ENCODE measurements at places on chromosomes 4 and X.

DNA sequence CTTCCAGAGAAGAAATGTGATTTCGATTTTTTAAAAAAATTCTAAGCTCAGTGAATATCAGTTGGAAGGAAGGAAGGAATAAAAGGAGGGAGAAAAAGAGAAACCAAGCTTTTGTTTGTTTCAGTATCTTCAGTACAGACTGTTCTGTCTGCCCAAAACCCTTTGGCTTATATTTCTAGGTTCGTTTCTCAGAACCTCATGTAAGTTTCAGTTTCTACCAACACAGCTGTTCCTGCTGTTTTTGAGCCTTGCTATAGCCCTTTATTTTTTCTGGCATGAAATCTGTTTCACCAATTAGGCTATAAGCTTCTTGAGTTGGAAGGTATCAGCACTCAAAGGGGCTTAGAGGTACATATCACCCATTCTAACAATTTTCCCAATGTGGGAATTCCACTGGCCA is 157.9 kb downstream of the GBA3 start:
- no peaks in the 10 kb centered on the region for H3K27me3 ChIP-seq
- DNase-seq, result no peak
- no peaks in the 10 kb centered on the region for H3K4me1 ChIP-seq
- no peak overlapping the region for H3K4me3 ChIP-seq
- no peak overlapping the region for H3K27ac ChIP-seq
- H3K36me3 ChIP-seq, result no peaks in the 10 kb centered on the region

DNA sequence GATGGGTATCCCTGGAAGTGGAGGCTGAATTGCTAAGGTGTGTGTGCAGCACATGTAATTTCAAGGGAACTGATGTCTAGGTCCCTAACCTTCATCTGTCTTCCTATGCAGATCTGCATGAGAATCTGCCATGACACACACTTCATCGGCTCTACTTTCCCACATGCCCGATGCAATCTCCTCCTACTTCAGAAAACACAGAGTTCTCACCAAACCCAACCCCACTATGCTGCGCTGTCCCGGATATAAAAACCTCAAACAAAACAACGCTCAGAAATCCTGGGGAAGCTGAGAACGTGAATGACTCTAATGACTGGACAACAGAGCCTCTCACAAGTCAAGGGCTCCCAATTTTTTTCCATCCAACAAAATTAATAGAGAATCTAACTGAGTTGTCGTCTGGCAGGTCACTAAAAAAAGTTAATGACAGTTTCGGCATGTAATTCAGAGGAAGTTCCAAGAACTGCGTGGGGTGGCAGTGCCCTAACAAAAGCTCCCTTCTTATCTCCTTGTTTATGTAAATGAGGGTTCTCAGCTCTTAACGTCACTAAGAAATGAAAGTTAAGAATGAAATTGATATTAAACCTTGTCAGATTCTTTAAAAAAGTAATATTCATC is 39.0 kb downstream of the STX18 start:
- no peaks in the 10 kb centered on the region for H3K27me3 ChIP-seq
- peaks cover 4% of the 10 kb centered on the region for H3K4me1 ChIP-seq
- peak overlapping the region; percentile 59 for H3K4me3 ChIP-seq
- no peak for DNase-seq

GRCh38 chr4:142778900-142779299 is 67.2 kb downstream of the INPP4B start:
- DNase-seq, result no peak
- H3K4me3 ChIP-seq, result no peak overlapping the region
- H3K36me3 ChIP-seq, result no peaks in the 10 kb centered on the region
- peaks cover 10% of the 10 kb centered on the region for H3K27me3 ChIP-seq
- H3K27ac ChIP-seq, result no peak overlapping the region
- no peaks in the 10 kb centered on the region for H3K4me1 ChIP-seq

DNA sequence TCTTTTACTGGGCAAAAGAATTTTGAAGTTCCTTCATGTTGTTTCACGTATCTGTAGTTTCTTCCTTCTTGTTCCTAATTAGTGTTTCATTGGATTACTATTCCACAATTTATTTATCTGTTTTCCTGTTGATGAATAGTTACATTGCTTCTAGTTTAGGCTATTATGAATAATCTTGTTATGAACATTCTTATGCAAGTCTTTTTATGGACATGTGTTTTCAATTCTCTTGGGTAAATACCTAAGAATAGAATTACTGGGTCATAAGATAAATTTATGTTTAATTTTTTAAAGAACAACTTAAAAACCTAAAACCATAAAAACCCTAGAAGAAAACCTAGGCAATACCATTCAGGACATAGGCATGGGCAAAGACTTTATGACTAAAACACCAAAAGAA is 70.9 kb upstream of the RXFP1 start:
- no peaks in the 10 kb centered on the region for H3K4me1 ChIP-seq
- H3K4me3 ChIP-seq, result no peak overlapping the region
- no peak overlapping the region for H3K27ac ChIP-seq
- peaks cover 3% of the 10 kb centered on the region for H3K36me3 ChIP-seq

DNA sequence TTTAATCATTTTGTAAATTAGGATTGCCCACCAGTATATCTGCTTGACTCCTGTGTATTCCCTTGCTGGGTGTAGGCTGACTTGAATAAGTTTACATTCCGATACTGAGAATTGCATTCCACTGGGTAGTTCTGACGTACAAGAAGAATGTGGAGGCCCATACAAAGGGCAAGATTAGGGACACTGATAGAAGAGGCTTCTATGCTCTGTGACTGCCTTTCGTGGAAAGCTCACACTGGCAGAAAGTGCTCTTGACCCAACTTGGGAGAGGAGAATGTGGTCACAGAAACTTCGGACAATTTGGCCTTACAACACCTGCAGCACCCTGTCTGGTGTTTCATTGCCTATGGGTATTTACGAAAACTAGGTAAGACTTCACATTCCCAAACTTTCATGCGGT is 126.3 kb downstream of the RAPGEF2 start:
- H3K27me3 ChIP-seq, result no peaks in the 10 kb centered on the region

GRCh38 chr4:150401083-150401687 is 180.8 kb upstream of the MAB21L2 start:
- H3K4me3 ChIP-seq, result no peak overlapping the region
- DNase-seq, result no peak
- no peaks in the 10 kb centered on the region for H3K27me3 ChIP-seq
- H3K36me3 ChIP-seq, result peaks cover 7% of the 10 kb centered on the region
- H3K27ac ChIP-seq, result no peak overlapping the region

GRCh38 chr4:24513718-24514117 is 70.6 kb downstream of the DHX15 start:
- no peak overlapping the region for H3K4me3 ChIP-seq
- no peaks in the 10 kb centered on the region for H3K36me3 ChIP-seq
- no peaks in the 10 kb centered on the region for H3K4me1 ChIP-seq
- DNase-seq, result no peak

- H3K27ac ChIP-seq, result no peak overlapping the region
- no peak for DNase-seq
- H3K27me3 ChIP-seq, result no peaks in the 10 kb centered on the region
- no peaks in the 10 kb centered on the region for H3K36me3 ChIP-seq
Measured at GRCh38 chr4:38624311-38624710, 39.7 kb upstream of the KLF3 start.

- H3K27ac ChIP-seq, result no peak overlapping the region
- H3K4me1 ChIP-seq, result peaks cover 6% of the 10 kb centered on the region
- no peaks in the 10 kb centered on the region for H3K27me3 ChIP-seq
- H3K36me3 ChIP-seq, result no peaks in the 10 kb centered on the region
- H3K4me3 ChIP-seq, result no peak overlapping the region
Measured at GRCh38 chrX:51747671-51748070, 4.4 kb downstream of the GSPT2 start.

DNA sequence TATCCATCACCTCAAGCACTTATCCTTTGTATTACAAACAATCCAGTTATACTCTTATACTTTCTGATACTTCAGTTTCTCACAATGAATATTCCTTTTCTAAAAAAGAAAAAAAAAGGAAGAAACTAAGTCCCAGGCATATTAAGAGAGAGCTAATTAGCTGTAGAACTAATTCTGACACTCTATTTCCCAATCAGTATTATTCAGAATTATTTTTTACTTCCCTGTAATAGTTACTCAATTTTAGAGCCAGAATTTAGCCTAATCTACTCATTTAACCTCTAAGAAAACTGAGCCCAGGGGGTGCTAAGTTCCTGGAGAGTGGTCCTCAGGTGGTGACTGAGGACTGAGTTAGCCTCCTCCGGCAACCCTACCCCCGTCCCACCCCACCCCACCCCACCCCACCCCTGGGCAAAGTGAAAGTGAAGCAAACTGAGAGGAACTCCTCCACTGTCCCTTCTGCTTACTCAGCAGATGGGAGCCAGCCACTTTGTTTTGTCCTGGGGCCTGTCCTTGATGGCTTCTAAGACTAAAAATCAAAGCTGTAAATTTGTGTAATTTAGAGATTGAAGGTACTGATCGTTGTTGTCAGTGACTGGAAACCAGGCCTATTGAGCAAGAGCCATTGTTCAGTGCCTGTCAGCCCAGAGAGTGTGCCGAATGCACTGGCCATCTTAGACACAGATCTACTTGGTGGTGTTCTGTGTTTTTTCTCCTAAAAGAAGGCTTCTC is 162.1 kb downstream of the CBR4 start:
- H3K4me1 ChIP-seq, result no peaks in the 10 kb centered on the region
- peaks cover 24% of the 10 kb centered on the region for H3K27me3 ChIP-seq
- H3K27ac ChIP-seq, result no peak overlapping the region
- no peak overlapping the region for H3K4me3 ChIP-seq
- DNase-seq, result no peak
- no peaks in the 10 kb centered on the region for H3K36me3 ChIP-seq

- peaks cover 26% of the 10 kb centered on the region for H3K27me3 ChIP-seq
- H3K36me3 ChIP-seq, result no peaks in the 10 kb centered on the region
- no peak overlapping the region for H3K27ac ChIP-seq
- no peaks in the 10 kb centered on the region for H3K4me1 ChIP-seq
- H3K4me3 ChIP-seq, result no peak overlapping the region
Measured at GRCh38 chr4:77347351-77347966, 190.5 kb downstream of the CCNG2 start.

DNA sequence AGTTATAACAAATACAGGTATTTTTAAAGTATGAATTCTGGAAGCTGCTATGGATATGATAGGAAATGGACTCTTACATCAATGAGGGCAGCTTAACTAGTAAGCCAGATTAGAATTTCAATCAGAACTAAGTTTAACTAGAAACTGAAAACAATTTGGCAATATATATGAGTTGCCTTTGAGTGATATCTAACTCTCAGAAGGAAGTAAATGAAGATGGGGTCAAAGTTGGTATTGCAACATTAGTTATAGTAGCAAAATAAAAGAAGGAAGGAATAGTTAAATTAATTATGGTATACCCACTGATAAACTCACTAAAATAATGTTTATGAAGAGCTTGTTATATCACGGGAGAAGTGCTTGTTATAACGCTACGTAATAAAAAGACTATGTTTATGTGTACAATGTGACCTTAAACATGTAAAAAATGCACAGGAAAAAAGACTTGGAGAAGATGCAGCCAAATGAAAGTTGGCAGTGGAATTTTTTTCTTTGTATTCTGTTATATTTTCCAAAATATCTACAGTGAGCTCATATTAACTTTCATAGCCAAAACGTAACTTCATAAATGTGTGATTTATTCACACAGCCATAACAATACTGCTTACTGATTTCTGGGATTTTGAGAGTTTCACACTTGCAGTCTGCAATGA is 34.5 kb downstream of the PHKA2 start:
- no peak overlapping the region for H3K27ac ChIP-seq
- no peaks in the 10 kb centered on the region for H3K4me1 ChIP-seq
- no peaks in the 10 kb centered on the region for H3K27me3 ChIP-seq

- peaks cover 59% of the 10 kb centered on the region for H3K27me3 ChIP-seq
- H3K4me3 ChIP-seq, result no peak overlapping the region
- H3K27ac ChIP-seq, result no peak overlapping the region
Measured at GRCh38 chr4:24802648-24803047, 7.3 kb downstream of the SOD3 start.

GRCh38 chrX:66046612-66047235 is 6.8 kb upstream of the VSIG4 start:
- H3K36me3 ChIP-seq, result no peaks in the 10 kb centered on the region
- H3K27me3 ChIP-seq, result no peaks in the 10 kb centered on the region
- H3K4me1 ChIP-seq, result peaks cover 18% of the 10 kb centered on the region
- H3K27ac ChIP-seq, result peak overlapping the region; percentile 12
- H3K4me3 ChIP-seq, result peak overlapping the region; percentile 29
- DNase-seq, result no peak

GRCh38 chrX:9899640-9900111 is 67.5 kb upstream of the CLDN34 start:
- no peak for DNase-seq
- no peak overlapping the region for H3K27ac ChIP-seq
- H3K27me3 ChIP-seq, result peaks cover 25% of the 10 kb centered on the region
- H3K36me3 ChIP-seq, result no peaks in the 10 kb centered on the region
- H3K4me1 ChIP-seq, result no peaks in the 10 kb centered on the region
- H3K4me3 ChIP-seq, result no peak overlapping the region

DNA sequence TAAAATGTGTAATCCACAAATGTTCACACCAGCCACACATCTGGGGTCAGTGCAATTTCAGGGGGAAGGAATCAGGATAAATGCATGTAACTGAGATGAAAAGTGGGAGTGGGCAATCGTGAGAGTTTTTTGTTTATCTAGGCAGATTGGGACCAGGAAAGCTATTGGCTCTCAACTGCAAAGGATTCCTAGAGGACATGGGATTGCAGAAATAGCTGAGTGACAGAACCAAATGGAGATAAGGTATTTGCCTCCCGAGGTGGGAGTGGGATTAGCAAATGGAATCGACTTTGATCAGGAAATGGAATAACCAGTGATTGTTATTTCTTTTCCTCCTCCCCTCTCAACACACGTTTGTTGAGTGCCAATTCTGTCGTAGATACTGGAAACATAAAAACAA is 38.9 kb upstream of the GJB1 start:
- peaks cover 15% of the 10 kb centered on the region for H3K36me3 ChIP-seq
- peaks cover 5% of the 10 kb centered on the region for H3K4me1 ChIP-seq
- H3K27ac ChIP-seq, result no peak overlapping the region
- no peak for DNase-seq
- H3K4me3 ChIP-seq, result no peak overlapping the region
- H3K27me3 ChIP-seq, result no peaks in the 10 kb centered on the region

- H3K36me3 ChIP-seq, result no peaks in the 10 kb centered on the region
- no peaks in the 10 kb centered on the region for H3K27me3 ChIP-seq
- no peaks in the 10 kb centered on the region for H3K4me1 ChIP-seq
- DNase-seq, result peak; percentile 13
- H3K27ac ChIP-seq, result no peak overlapping the region
Measured at GRCh38 chrX:118254611-118255010, 91.3 kb upstream of the WDR44 start.

DNA sequence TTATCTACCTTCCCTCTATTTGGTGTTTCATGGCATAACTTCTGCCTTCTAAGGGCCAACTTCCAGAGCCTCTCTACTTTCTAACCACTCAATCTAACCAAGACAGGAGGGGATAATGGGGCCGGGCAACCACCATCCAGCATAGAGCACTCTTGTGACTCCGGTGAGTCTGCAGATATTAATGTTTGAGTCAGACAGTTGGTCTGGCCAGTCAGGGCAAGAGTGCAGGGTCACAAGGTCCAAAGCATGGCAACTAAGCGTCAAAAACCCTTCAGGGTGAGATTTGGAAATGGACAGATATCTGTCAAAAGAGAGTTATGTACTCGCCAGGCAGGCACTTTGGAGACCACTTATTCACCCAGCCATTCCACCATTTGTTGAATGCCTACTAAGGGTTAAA is 105.0 kb downstream of the PALLD start:
- no peaks in the 10 kb centered on the region for H3K36me3 ChIP-seq
- H3K4me3 ChIP-seq, result no peak overlapping the region
- no peak for DNase-seq
- H3K27ac ChIP-seq, result no peak overlapping the region
- H3K4me1 ChIP-seq, result no peaks in the 10 kb centered on the region
- peaks cover 12% of the 10 kb centered on the region for H3K27me3 ChIP-seq

GRCh38 chr4:149553959-149554520 is 261.6 kb downstream of the IQCM start:
- no peak for DNase-seq
- H3K4me3 ChIP-seq, result no peak overlapping the region
- no peaks in the 10 kb centered on the region for H3K27me3 ChIP-seq
- no peak overlapping the region for H3K27ac ChIP-seq
